ENCODE measurements at places on chromosomes 6 and 20.

- H3K27ac ChIP-seq: no peak overlapping the region
- no peaks in the 10 kb centered on the region for H3K4me1 ChIP-seq
- no peaks in the 10 kb centered on the region for H3K27me3 ChIP-seq
- H3K36me3 ChIP-seq: no peaks in the 10 kb centered on the region
- DNase-seq: no peak
Observed at GRCh38 chr6:125188037-125188436, 34.5 kb downstream of the TPD52L1 start.

DNA sequence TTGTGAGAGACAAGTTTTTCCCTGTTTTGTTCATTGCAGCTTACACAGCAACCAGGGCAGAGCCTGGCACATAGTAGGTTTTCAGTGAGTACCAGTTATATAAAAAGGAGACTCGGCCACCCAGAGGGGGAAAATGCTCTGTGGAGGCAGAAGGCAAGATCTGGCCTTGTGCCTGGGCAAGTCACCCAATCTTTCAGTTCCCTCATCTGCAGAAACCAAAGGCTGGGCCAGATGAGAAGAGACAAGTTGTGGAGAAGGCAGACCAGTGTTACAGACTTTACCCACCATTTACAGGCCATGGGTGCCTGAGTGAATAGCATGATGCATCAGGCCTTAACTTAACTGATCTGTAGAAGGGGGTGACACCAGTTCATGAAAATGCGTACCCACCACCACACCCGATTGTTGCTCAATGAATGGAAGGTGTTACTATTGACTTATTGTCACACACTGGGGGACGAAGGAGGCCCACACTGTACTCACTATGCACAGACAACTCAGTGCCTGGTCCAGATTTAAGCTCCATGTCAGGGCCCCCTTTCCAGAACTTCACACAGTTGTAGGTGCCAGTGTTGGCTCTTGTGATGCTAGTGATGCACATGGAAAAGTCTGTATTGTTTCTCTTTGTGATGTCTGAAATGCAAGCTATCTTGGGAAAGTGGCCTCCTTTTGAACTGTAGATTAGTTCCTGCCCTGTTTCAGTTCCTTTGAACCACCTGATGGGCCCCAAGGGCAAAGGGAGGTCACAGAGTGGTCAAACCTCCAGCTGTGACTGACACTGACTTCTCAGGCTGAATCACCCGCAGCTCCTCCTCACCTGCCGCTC is 64.3 kb upstream of the SIRPG start:
- no peaks in the 10 kb centered on the region for H3K36me3 ChIP-seq
- H3K4me1 ChIP-seq: no peaks in the 10 kb centered on the region
- no peak overlapping the region for H3K27ac ChIP-seq
- no peak for DNase-seq
- no peak overlapping the region for H3K4me3 ChIP-seq
- H3K27me3 ChIP-seq: no peaks in the 10 kb centered on the region

DNA sequence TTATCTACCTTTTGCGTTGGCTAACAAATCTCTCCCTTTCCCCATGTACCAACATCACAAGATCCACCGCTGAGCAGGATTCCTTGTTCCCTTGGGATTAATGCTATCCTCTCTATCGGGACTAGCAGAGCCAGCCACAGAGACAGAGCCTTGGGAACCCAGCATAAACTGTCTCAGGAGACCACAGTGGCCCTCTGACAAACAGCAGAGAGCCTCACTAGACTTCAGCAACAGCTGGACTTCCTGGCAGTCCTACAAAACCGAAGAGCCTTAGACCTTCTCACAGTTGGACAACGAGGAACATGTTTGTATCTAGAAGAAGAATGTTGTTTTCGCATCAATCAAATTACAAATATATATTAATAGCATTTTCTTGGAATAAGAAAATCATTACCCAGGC is 39.6 kb upstream of the POU5F1 start:
- H3K4me3 ChIP-seq: no peak overlapping the region
- H3K27ac ChIP-seq: peak overlapping the region; percentile 7
- no peaks in the 10 kb centered on the region for H3K27me3 ChIP-seq

GRCh38 chr6:53735896-53736295 is 58.9 kb upstream of the LRRC1 start:
- no peaks in the 10 kb centered on the region for H3K27me3 ChIP-seq
- H3K4me1 ChIP-seq: no peaks in the 10 kb centered on the region
- H3K36me3 ChIP-seq: no peaks in the 10 kb centered on the region

- no peak overlapping the region for H3K4me3 ChIP-seq
- DNase-seq: no peak
- H3K27ac ChIP-seq: no peak overlapping the region
- no peaks in the 10 kb centered on the region for H3K4me1 ChIP-seq
- H3K36me3 ChIP-seq: no peaks in the 10 kb centered on the region
Observed at GRCh38 chr6:112178846-112179245, 75.5 kb downstream of the LAMA4 start.

DNA sequence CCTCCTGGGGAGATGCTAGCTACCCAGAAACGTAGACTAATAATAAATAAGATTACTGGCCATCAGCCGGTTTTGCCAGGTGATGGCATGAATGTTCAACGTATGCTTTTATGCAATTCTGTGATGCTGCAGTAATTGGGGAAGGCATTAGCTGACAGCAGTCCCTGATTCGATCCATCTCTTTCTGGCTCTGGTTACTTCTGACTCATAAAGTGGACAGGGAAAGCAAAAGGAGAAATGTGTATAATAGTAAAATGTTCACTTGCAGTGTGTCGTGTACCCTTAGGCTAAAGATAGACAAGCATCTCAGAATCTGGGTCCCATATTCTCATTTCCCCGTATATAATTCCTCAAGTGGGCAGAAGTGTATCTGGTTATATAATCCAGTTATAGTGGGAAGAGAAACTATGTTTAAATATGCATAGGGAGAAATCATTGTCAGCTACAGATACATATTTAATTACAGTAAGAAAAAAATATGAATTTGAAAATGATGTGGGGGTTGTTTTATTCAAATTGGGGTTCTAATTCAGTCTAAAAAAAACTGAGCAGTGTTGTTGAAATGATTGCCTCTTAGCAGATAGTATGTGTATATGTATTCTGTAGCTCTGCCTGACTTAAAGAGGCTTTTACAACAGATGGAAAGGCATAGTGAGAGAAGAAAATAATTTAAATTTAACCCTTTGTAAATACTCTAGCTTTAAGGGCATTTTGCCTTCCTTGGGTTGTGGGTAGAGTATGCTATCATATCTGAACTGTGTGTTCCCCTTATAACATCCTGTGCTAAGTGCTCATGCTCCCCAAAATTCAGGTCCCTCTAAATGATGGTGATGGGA is 40.6 kb downstream of the DOK5 start:
- no peaks in the 10 kb centered on the region for H3K4me1 ChIP-seq
- H3K27me3 ChIP-seq: no peaks in the 10 kb centered on the region
- H3K27ac ChIP-seq: no peak overlapping the region
- no peak overlapping the region for H3K4me3 ChIP-seq
- H3K36me3 ChIP-seq: no peaks in the 10 kb centered on the region

DNA sequence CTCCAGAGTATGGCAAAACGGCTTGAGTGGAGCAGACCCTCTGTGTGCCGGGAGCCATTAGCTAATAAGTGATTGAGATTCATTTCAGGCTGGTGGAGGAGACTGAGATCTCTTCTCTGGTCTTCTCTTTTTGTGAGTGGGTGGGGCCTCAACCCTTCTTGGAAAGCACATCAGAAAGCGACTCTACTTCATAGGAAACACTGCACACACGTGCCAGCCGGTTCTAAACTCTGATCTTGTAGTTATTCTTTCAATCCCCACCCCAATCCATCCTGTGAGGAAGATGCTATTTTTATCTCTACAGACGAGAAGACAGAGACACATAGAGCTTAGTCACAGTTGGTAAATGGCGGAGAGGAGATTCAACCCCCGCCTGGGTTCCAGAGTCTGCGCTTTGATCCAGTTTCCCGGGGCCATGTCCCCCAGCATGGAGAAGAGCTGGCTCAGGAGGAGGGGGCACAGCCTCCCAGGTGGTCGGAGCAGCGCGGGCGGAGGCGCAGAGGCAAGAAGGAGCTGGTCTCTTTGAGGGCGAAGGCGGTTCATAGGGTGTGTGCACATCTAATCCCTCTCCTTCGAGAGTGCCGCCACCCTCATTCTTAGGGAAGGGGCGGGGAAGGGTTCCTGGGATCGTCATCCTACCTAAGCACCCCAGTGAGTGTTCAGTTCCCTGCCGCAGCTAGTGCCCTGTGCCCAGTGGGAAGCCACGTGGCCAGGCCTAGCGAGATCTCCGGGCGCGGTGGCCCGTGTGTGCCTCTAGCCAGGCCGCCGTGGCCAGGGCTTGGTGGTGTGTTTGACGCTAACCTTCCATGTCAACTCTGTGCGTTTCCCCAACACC is 49.0 kb upstream of the TAGAP start:
- H3K4me1 ChIP-seq: peaks cover 6% of the 10 kb centered on the region
- H3K4me3 ChIP-seq: no peak overlapping the region
- no peaks in the 10 kb centered on the region for H3K27me3 ChIP-seq
- no peaks in the 10 kb centered on the region for H3K36me3 ChIP-seq

DNA sequence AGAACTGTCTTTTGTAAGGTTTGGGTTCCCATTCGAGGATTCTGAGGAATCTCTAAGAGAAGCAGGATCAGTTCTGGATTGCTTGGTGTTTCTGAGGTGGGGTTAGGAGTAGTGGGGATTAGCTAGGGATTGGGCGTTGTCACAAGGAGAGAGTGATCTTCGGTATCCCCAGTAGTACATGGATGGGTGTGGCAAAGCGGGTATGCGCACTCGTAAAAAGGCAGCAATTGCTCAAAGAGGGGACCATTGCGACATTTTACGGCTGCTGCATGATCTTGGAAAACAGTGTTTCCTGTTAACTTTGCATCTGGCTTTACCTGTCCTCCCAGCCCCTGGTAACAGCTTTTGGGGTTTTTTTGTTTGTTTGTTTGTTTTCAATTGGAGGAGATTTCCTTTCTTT is 9.7 kb upstream of the ZSCAN9 start:
- no peak overlapping the region for H3K4me3 ChIP-seq
- peaks cover 14% of the 10 kb centered on the region for H3K4me1 ChIP-seq
- no peak for DNase-seq
- peaks cover 10% of the 10 kb centered on the region for H3K27me3 ChIP-seq

GRCh38 chr6:6635869-6636268 is 47.3 kb downstream of the LY86 start:
- no peaks in the 10 kb centered on the region for H3K36me3 ChIP-seq
- DNase-seq: no peak
- H3K4me3 ChIP-seq: no peak overlapping the region
- H3K27me3 ChIP-seq: no peaks in the 10 kb centered on the region
- H3K27ac ChIP-seq: no peak overlapping the region

Data from upper lobe of left lung (tissue), 6 donors.